ENCODE measurements at places on chromosomes 5 and 9.

DNA sequence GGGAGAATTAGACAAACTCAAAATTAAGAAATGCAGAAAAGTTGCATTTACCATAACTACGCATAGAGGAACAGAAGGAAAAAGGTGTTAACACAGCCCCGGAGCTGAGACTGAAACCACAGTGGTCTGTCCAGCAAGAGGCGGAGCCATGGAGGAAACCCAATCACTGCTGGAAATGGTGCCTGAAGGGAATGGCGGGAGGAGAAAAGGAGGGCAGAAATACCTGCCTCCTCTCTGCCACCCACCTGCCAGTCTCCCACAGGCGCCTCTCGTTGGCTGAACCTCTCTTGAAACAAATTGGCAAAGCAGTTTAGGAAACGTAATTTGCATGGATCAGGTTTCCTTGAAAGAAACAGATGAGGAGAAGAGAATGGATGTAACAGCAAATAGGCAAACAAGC is 9.7 kb upstream of the PRKACG start:
- no peak for DNase-seq

- no peak for DNase-seq
These were observed 438 bp downstream of the SOX30 start for GRCh38 chr5:157651623-157652376.

DNA sequence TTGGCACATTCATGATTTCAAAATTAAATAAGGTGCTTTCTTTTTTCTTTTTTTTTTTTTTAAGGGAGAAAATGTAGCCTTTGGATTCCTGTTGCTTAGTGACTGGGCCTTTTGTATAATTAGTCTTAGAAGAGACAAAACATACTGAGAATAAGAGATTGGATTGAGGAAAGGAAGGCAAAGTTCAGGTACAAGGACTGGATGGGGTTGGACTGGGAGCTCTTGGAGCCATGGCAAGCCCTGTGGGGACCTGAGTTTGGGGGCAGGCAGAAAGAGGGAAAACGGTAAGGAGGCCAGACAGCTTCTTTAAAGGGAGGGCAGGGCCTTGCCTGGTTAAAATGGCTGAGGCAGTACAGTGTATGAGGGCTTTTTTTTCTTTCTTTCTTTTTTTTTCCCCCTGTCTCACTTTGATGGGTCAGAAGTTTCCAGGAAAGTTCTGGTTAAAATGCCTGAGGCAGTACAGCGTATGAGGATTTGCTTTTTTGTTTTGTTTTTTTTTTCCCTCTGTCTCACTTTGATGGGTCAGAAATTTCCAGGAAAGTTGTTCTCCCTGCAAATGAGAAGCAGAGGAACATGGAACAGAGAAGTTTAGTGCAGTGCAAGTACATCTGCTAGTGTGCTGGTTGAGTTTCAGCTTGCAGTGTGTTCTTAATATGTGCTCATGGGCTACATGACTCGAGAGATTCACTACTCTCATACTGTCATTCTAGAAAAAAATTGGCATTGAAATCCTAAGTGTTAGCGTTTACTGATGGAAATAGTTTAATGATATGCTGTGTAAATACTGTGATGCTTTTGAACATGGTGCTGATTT is 16.8 kb downstream of the SNX18 start:
- DNase-seq: no peak

- no peak for DNase-seq
These were observed 230.8 kb downstream of the BNC2 start for GRCh38 chr9:16639644-16640043.

DNA sequence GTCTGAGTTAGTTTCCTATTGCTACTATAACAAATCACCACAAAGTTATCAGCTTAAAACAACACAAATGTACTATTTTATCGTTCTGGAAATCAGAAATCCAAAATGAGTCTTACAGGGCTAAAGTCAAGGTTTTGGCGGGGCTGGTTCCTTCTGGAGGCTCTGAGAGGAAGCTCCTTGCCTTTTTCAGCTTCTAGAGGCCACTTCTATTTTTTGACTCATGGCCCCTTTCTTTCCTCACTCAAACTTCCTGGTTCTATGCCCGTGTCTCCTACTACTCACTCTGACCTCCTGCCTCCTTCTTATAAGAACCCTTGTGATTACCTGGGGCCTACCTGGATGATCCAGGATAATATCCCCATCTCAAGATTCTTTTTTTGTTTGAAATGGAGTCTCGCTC is 48.2 kb downstream of the GABBR2 start:
- no peak for DNase-seq

DNA sequence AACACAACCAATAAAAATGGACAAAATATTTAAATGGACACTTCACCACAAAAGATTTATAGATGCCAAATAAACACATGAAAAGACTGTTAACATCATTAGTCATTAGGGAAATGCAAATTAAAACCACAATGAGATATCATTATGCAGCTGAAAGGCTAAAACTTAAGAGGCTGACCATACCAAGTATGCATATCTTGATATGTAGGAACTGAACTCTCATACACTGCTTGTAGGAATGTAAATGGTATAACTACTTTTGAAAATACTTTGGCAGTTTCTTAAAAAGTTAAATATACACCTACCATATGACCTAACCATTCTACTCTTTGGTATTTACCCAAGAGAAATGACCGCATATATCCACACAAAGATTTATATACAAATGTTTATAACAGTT is 13.6 kb upstream of the ADAMTS12 start:
- DNase-seq: no peak

- no peak for DNase-seq
These were observed 414.1 kb downstream of the ACTL7B start for GRCh38 chr9:108441726-108442125.

- no peak for DNase-seq
These were observed 17.4 kb downstream of the CNTFR start for GRCh38 chr9:34572092-34572491.

DNA sequence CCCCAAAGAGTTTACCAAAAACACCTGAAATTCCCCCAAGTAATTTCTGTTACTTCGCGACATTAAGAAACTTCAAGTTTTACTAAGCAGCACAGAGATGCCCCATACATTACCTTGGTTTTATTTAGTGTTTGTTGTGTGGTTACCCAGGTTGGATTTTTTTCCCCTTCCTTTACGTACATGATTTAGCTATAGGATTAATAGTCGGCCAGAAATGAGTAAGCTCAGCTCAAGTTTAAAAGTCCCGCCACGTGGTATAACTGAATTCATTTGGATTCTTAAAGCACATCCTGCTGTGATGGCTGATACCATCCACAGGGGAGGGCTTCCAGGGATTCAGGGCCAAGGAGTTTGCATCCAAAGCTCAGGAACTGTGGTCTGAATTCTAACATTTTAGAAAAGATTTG is 75.9 kb downstream of the DAP start:
- no peak for DNase-seq

DNA sequence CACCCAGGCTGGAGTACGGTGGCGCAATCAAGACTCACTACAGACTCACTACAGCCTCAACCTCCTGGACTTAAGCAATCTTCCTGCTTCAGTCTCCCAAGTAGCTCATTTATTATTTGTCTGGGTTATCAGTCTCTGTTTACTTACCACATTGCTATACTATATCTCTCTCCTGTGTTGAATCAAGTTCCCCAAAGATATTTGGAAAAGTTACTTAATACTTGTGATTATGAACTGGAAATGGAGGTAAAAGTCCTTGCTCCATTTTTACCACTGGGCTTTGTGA is 55.6 kb downstream of the ANGPTL2 start:
- DNase-seq: no peak

Measured in posterior cingulate gyrus (tissue), 11 donors.